ENCODE measurements at places on chromosomes 7 and 10.

DNA sequence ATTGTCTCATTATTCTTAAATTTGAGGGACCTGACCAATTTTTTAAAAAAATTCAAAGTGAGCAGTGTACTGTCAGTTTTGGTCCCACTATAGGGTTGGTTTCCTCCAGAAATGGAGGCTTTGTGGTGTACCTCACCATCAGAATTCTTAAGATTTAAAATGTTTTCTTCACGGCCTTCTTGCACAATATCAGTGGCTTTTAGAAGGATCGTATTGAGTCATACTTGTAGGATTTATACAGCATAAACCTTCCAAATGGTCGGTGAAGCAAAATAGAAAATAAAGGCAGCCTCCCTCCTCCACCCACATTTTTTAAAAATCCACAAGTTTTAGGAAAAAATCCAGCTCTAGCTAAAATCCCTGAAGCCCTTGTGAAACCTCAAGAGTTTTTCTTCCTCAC, 126.4 kb downstream of the RNLS start:
- no peak for DNase-seq

- DNase-seq: no peak
These were observed 79.8 kb downstream of the CHN2 start for GRCh38 chr7:29274146-29275017.

DNA sequence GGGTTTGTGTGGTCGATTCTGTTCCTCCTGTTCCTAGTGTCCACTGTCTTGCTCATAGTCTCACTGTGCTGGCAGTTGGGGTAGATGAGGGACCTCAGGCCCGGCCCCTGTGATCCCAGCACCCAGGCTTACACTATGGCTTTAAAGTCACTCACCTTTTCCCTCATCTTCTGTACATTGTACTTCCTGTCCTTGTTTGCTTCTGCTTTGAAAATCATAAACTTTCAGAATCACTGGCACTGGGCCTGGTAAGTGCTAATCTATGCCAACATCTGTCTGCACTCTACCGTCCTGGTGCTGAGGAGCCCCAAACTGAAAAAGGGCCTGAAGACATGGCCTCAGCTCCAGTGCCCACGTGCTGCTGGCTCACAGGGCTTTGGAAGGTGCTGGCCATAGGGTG, 5.7 kb upstream of the TAS2R60 start:
- DNase-seq: no peak

DNA sequence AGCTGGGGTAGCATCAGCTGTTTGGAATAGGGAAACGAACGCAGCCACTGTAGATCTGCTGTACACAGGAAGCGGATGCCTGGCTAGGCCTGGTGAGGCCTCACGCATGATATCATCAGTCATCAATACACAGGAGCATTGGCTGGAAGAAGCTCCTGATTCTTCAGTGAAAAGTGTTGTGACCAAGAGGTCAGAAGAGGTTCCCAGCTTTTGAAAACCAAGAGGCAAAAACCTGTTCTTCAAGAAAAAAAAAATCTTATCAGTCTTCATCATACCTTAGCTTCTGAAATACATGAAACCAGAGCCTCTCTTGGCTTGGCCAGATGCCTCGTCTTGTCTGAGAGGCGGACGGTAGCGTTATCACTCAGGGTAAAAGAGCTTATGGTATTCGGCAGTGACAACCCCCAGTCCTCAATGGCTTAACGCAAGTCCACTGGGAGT, 139.3 kb upstream of the TCF7L2 start:
- no peak for DNase-seq

GRCh38 chr7:137936509-137937201, 65.2 kb downstream of the CREB3L2 start:
- no peak for DNase-seq

DNA sequence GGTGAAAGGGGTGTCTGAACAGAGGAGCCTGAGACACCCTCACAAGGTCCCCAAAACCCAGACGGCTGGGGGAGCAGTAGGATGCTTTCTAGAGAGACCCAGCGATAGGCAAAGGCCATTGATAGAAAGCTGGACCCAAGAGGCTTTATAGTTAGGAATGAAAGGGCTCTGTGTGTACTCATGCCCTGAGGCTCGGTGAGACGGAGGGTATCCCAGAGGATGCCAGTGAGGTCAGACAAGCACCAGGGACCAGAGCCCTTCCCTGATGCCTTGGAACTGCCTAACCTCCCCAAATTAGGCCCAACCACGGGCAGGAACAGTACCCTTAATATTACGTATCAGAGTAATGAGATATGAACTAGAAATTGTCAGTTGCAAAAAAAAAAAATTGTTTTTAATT, 48.6 kb upstream of the RTKN2 start:
- DNase-seq: no peak

GRCh38 chr10:95377950-95378349, 87.1 kb upstream of the PDLIM1 start:
- no peak for DNase-seq

DNA sequence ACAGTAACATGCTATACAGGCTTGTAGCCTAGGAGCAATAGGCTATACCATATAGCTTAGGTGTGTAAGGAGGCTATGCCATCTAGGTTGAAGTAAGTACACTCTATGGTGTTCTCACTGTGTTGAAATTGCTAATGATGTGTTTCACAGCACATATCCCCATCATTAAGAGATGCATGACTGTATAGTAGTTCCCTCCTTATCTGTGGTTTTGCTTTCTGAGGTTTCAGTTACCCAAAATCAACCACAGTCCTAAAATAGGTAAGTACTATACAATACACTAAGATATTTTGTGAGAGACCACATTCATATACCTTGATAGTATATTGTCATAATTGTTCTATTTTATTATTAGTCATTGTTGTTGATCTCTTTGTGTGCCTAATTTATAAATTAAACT, 12.7 kb downstream of the FZD1 start:
- no peak for DNase-seq

All from naive thymus-derived CD8-positive, alpha-beta T cell (primary cell).